ENCODE measurements at places on chromosomes 1 and 21.

DNA sequence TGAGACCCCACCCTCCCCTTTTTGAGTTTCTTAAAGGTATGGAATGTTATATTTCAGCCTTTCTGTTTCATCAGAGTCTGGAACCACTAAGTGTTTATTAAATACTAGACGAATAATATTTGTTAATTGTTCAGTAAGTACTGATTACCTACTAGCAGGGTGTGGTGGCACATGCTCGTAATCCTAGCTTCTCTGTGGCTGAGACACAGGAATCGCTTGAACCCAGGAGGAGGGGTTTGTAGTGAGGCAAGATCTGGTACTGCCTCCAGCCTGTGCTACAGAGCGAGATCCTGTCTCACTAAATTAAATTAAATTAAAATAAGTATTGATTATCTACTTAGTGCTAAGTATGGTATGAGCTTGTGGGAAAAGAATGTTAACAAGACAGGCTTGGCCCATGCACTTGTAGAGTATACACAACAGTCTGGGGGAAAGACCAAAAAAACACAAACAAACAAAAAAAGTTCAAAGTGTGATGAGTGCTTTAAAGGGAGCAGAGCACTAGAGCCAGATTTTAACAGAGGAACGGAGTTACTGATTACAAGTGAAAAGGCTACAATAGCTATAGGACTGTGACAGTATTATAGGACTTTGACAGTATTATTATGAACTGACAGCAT lies 2.4 kb downstream of the CEPT1 start:
- peak; percentile 42 for DNase-seq

DNA sequence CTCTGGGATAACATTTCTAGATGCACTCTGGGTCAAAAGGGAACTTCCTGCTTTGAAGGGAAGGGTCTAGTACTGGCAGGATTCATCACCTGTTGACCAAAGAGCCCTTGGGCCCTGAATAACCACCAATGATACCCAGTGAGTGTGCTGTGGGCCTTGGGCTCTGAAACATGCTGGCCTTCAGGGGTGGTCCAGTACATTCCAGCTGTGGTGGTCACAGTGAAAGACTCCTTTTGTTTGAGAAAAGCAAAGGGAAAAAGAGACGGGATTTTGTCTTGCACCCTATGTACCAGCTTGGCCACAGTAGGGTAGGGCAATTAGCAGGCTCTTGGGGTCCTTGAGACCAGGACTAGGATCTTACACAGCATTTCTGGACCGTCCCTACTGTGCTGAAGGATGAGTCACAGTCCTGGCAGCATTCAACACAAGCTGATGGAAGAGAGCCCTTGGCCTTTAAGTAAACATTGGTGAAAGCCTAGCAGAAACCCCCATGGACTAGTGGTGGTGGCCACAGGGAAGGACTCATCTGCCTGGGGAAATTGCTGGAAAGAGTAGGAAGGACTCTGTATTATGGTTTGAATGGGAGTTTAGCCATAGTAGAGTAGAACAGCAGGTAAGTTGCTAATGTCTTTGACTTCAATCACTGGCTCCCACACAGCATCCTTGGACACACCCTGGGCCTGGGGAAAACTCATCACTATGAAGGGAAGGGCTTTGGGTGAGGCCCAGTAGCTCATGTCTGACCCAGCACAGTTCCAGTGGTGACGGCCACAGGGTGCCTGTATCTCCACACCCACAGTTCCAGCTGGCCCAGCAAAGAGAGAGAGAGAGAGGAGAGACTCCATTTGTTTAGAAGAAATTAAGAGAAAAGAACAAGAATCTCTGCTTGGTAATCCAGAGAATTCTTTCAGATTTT lies 87.5 kb downstream of the COL24A1 start:
- DNase-seq, result peak; percentile 49

DNA sequence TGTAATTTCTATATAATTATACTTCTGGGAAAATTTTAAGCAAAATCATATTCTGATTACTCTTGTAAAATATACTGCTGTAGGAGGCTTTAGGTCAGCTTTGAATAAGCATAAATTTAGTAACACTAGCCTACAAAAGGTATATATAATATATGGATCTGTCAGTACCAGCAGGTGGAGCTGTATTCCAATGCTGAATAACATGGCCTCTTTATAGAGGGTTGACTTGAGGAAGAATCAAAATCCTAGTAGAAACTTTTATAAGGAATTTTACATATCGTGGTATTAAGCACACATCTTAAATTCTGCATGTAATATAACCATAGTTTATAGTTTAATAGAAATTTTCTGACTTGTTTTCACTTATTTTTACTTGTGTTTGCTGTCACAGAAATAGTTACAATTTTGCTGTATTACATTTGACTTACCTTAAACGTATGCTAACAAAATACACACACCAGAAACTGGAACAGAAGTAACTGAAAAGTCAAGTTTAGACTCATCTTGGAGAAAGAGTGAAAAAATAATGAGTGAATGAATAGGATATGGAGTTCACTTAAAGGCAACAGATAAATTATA lies 79.3 kb downstream of the HMCN1 start:
- DNase-seq, result peak; percentile 70

GRCh38 chr1:71054791-71055190 lies 7.2 kb upstream of the PTGER3 start:
- DNase-seq, result no peak

DNA sequence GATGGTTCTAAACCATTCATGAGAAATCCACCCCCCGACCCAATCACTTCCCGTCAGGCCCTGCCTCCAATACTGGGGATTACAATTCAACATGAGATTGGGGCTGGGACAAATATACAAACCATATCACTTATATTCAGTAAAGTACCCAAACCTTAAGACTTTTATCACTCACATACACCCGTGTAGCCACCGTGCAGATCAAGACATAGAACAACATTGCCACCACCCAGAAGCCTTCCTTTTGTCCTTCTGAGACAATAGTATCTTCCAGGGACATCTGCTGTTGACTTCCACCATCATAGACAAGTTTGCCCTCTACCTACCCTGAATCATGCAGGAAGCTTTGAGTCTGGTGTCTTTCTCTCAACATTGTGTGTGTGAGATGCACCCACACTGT lies 37.5 kb downstream of the CLIC6 start:
- DNase-seq, result no peak

GRCh38 chr1:113255038-113255719 lies 135.1 kb upstream of the MAGI3 start:
- DNase-seq, result no peak

DNA sequence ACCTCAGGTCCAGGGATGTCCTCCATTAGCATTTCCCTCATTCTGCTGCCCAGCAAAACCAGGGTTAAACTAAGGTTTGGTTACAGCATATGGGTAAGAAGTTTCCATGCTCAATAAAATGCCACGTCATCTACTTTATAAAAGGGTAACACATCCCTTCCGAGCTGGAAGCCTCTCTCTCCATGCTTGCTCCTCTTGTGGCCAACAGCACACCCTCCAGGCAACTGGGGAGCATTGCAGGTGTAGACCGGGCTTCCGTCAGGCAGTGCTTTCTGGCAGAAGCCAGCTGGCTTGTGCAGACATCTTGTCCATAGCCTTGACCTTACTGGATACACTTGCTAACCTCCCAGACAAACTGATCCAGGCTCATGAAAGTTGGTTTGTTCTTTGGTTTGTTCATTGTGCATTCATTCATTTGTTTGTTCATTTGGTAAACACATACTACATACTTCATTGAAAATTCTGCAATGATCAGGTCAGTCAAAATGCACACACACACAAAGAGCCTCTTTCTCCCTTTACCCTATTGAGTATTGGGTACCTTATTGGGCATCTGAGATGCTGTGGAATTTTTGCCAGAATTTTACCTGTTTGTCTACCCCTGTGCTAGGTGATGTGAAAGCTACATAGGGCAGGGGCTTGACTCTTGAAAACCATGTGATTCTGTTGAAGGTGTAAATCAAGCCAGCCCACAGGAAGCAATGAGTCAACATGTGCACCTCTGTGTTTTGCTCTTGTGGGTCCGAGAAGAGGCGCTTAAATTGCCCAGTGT lies 422.8 kb downstream of the CAMTA1 start:
- DNase-seq, result peak; percentile 77

DNA sequence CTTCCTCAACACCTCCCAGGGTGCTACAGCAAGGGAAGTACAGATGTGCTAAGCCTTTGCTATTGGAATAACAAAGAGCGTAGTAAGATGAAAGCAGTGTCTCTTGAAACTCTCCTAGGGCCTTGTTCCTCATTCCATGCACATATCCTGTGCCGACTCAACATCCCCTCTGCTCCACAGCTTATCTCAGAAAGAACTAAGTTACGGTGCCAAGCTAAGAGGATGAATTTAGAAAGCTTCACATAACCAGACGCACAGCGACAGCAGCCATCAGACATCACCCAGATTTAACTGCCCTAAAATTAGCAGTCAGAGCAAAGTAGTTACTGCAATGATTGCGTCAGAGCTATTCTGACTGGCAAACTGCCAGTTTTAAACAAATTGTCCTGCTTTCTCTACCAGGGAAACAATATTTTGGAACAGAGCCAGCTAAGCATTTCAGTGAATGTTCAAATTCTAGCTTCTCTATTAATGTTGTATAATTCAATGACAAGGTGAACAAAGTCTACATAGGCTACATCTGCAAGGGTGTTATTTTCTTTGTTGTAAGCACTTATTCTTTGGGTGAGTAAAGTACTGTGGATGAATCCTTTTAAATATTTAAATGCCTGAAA lies 9.5 kb downstream of the SIPA1L2 start:
- DNase-seq, result peak; percentile 81

DNA sequence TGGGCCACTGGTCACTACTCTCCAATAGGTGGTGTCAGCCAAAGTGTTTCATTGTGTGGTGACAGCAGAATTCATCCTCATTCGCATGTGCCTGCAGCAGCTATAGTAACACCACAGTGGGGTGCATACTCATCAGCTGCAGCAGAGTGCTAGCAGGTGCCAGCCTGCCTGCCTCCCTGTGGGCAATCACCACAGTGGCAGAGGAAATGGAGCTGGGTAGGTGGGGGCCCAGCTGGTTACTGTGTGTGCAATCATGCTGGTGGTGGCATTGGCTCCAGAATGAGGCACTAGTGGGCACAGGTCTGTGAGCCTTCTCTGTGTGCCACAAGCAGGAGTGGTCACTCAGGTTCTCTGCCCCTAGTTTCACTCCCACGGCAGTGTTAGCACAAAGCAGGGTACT lies 579.2 kb downstream of the PTPRC start:
- no peak for DNase-seq

Measured in epithelial cell of esophagus (primary cell).